ENCODE measurements at places on chromosomes 12 and 14.

DNA sequence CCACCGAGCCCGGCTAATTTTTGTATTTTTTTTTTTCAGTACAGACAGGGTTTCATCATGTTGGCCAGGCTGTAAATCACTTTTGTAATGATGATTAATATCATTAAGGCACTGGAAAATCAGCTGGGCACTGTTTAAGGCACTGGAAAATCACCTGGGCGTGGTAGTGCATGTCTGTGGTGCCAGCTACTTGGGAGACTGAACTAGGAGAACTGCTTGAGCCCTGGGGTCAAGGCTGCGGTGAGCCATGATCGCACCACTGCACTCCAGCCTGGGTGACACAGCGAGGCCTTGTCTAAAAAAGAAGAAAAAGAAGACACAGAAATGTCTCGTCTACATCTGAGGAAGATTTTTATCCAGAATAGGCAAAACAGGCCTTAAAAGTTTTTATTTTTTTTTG lies 12.7 kb downstream of the SLC11A2 start:
- DNase-seq: no peak

- DNase-seq: no peak
Measured at GRCh38 chr12:8077207-8077606, 4.9 kb upstream of the NECAP1 start.

GRCh38 chr12:92961949-92962348 lies 32.9 kb upstream of the EEA1 start:
- no peak for DNase-seq

DNA sequence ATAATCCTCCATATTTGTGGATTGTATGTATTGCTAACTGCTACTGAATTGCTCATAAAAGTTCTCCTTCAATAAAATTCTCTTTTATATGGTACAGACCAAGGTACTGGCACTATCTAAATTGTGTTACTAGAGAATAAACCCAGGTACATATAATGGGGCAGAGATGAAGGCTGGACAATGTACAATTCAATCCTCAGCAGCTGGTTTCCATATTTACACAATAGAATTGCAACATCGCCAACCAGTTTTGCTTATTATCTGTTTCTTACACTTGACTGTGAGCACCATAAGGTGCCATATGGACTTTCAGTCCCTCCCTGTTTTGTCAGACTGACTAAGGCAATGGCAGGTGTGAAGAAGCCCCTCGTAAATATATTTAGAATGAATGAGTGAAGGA lies 18.1 kb downstream of the KITLG start:
- DNase-seq: no peak
